PC-3 (cell line): ENCODE measurements at places on chromosomes 3 and 15.

DNA sequence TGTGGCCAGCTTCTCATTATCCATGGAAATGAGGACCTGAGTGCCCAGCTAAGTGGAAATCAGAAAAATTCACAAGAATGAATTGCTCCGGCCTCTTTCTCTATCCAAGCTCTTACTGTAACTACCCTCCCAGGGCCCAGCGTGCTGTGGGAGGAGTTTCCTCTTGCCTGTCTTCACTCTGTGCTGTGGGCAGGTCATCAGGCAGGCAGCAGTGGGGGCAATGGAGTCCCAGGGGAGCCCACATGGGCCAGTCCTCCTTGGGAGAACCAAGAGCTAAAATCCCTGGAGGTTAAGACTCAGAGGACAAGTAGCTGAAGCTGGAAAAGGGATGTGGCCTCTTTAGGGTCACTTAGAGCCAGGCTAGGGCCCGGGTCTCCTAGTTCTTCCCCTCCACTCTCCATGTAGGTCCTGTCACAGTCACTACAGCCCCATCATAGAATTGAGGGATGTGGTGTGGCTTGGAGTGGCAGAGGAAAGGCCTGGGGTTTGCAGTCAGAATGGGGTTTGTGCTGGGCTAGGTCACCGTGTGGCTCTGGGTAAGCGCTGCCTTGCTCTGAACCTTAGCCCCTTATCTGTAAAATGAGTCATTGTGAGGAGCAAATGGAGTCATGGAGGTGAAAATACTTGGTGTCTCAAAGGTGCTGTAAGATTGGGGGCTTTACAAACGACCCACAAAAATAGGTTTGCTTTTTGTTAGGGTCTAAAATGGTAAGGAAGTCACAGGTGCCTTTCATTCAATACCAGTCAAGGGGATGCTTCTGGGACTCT is 3.7 kb downstream of the GASK1A start:
- no peak for DNase-seq

GRCh38 chr3:194386648-194387047 is 12.4 kb downstream of the GP5 start:
- no peak for DNase-seq

- no peak for DNase-seq
Measured at GRCh38 chr15:31383139-31383538, 56.5 kb downstream of the KLF13 start.

DNA sequence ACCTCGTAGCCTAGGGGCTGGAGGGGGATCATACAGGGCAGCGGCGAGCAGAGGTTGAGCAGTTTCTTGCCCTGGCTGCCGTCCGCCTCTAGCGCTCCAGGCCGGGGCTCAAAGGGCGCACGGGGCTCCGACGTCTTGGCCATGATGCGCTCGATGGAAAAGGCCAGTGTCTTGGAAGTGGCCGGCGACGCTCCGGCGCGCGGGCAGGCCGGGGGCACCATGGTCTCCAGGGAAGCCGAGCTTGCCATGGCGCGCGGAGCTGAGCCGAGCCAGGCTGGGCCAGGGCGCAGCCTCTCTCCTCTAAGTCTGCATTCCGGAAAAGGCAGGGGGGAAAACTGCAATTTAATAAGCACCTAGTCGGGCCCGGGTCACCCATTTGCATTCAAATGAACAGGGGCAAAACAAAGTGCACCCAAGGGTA is 719 bp downstream of the FEZF2 start:
- no peak for DNase-seq

DNA sequence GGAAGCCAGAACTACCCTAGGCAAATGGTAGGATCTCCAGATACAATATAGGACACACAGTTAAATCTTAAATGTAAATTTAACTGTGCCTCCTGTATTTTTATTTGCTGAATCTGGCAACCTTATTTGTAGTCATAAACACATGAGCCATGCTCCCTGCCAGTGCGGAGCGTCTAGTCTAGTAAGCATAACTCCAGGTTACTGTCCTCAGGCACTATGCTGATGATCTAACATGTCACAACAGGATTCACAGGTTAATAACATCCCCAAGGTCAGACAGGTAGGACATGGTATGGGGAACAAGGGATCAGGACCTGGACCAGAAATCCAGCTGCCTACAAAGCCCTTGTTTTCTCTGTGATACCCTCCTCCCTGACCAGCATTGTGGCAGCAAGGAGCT is 305.1 kb downstream of the CACNA2D3 start:
- DNase-seq = no peak

GRCh38 chr15:33234020-33234461 is 39.5 kb upstream of the FMN1 start:
- peak; percentile 80 for DNase-seq

- DNase-seq = peak; percentile 20
Measured at GRCh38 chr3:184666442-184666841, 45.4 kb downstream of the MAGEF1 start.

DNA sequence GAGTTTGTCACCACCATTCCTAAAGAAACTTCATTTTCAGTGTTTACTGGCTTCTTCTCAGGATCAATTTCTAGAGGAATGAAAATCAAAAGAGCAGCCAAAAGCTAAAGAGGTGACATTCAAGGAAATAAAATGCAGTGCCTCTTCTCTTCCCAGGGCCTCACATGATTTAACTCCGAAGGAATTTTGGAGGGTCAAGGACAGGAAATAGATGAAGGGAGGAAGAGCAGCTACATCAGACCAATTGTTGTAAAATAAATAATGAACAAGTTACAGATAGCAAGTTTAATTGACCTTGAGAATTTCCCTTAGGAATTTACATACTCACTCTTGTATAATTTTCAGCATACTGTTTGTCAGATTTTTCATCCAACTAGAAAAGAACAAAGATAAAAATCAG is 78.1 kb downstream of the LRRFIP2 start:
- DNase-seq = peak; percentile 18

GRCh38 chr15:42650208-42651066 is 75.0 kb downstream of the STARD9 start:
- peak; percentile 98 for DNase-seq

- DNase-seq = peak; percentile 44
Measured at GRCh38 chr15:70142322-70143191, 44.8 kb upstream of the TLE3 start.

DNA sequence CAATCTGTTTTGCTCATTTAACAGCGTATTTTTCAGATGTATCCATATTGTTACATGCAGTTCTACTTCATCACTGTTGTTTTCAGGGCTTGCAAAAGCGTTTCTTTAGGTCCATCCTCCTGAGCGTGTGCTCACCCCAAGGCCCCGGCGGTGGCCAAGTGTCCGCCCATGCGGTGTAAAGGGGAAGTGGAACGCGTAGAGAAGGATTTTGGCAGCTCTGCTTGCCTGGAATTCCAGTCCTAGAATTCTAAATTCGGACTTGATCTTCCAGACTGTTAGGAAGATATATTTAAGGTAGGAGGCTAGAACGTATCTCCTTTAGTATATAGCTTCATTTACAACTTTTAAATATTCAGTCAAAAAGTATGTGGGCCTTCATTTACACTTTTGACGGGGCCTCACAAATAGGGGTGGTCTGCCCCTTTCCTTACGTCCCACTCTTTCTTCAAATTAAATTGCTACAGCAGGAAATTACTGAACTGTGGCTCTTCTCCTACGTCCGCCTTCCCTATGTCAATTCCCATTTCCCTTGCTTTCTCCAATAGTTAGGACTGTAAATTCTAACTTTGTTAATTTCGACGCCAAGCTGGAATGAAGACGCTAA is 609 bp upstream of the TBC1D23 start:
- DNase-seq = no peak

DNA sequence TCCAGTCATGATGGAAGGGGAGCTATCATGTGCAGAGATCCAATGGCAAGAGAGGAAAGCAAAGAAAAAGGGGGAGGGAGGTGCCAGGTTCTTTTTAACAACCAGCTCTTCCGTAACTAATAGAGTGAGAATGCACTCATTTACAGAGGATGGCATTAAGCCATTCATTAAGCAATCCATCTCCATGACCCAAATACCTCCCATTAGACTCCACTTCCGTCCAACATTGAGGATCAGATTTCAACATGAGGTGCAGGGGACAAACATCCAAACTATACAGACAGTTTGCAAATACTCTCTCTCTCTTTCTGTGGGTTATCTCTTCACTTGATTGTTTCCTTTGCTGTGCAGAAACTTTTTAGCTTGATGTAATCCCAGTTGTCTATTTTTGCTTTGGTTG is 21.2 kb downstream of the ZDHHC23 start:
- DNase-seq = no peak

DNA sequence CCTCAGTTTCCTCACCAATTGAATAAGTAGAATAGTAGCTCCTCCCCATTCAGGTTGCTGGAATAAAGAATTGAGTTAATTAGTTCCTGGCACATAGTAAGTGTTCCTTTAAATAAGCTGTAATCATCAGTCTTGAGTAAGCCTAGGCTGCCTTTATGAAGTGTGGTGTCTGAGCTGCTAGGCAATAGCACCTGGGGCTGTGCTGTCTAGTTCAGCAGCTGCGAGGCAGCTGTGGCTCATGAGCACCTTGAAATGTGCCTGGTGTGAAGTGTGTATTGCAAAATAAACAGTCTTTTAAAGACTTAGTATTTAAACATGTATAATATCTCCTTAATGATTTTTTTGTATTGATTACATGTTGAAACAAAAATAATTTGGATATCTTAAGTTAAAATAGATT is 77.6 kb downstream of the TOP2B start:
- DNase-seq = no peak
